ENCODE measurements at places on chromosomes 11 and 22.

DNA sequence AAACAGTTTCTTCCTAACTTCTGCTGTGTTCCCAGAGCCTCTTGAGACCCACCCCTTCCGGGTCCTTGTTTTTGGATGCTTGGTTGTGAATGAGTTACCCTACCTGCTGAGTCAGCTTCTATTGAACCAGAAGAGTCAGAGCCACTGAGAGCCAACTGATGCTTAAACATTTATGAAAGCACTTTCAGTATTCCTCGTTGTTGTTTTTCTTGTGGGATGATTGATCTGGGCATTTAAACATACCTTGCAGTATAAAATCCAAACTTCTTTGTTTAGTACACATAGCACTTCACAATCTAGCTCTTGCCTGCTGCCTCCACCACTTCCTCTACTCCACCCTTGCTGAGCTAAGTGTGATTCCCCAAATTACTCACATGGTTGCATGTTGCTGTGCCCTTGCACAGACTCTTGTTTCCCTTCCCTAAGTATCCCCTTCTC is 5.5 kb downstream of the PRSS23 start:
- DNase-seq: no peak

DNA sequence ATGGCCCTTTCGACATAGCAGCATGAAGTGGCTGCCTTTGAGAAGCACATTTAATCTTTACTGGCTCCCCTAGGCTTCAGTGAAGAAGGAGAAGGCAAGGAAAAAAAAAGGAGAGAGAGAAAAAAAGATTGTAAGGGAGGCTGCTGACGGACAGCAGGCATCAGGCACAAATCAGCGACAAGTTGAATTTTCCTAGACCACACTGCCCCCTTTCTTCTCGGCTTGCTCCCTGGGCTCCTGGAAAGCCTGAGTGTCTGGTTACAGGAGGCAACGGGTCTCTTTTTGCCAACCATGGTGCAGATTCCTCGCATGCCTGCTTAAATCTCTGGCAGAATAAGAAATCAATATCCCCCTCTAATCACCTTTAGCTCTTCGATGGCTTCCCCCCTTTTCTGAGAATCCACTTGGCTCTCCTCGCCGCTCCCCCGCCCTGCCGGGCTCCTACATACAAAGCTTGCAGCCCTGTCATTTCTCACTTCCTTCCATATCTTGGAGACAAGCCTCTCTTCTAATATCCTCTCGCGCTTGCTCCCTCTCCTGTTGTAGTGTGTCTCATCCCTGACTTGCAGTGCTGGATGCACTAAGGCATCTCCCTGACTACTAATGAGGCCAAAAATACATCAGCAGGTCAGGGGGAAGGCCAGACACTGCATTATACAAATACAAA is 14.3 kb downstream of the BLID start:
- peak; percentile 90 for DNase-seq

DNA sequence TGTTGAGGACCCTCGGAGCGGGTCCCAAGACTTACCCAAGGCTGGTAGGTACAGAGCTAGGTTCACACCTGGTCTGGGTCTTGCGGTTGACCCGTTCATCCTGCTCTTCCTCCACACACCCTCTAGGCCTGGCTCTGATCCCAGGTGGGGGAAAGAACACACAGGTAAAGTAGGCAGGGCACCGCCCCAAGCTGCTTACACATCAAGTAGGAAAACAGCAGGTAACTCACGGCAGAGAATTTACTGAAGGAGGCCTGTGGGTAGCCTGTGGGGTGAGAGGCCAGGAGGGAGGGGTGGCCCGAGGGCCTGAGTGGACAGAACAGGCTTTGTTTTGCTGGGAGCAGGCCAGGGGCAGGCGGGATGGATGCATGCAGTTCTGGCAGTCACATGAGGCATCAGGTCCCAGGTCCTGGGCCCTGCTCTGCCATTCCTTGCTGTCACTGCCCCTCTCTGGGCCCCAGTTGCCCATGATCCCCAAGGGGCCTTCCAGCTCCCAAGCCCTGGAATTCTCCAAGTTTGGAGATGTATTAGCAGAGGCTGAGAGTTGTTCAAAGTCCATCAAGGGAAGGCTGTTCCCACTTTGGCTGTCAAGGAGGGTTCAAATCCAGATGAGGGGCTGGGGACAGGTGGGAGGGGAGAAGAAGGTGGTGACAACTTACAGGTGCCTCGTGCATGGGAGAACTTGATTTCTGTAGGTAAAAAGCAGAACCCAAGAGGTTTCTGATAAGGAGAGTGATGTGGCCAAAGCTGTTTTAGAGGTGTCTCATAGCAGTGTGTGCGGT is 5.7 kb downstream of the TSKU start:
- DNase-seq: no peak

GRCh38 chr11:13421561-13421960 is 41.5 kb downstream of the BTBD10 start:
- DNase-seq: no peak

- no peak for DNase-seq
Observed at GRCh38 chr22:34072585-34072984, 152.3 kb upstream of the LARGE1 start.

GRCh38 chr22:35590634-35591295 is 26.4 kb downstream of the MB start:
- DNase-seq: no peak

GRCh38 chr11:117273550-117274289 is 17.4 kb upstream of the BACE1-AS start:
- DNase-seq: peak; percentile 74

GRCh38 chr11:36454941-36455631 is 55.0 kb downstream of the TRAF6 start:
- DNase-seq: no peak

DNA sequence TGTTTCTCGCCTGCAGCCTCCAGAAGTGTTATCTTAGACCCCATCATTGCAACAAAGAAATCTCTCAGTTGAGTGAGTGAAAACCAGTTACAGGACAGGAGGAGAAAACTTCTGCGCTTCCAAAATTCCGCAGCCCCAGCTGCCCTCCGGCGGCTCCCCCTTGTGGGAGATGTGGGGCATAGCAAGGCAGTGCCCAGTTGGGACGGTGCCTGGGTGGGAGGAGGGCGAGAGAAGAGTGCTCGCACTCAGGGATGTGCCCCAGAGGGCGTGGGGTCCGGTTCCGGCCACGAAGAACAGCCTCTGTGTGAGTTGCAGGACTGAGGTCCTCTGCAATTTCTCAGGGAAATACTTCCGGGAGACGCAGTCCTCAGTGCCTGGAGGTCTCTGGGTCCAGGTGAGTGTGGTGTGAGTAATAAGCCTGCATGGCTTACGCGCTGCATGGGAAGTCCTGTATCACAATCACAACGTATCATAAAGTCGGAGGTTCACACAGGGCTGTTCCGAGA is 87.0 kb upstream of the BLID start:
- DNase-seq: peak; percentile 72

GRCh38 chr11:123577081-123577598 is 77.3 kb downstream of the SCN3B start:
- peak; percentile 26 for DNase-seq

- DNase-seq: peak; percentile 47
Observed at GRCh38 chr11:108871152-108871551, 206.3 kb downstream of the DDX10 start.

DNA sequence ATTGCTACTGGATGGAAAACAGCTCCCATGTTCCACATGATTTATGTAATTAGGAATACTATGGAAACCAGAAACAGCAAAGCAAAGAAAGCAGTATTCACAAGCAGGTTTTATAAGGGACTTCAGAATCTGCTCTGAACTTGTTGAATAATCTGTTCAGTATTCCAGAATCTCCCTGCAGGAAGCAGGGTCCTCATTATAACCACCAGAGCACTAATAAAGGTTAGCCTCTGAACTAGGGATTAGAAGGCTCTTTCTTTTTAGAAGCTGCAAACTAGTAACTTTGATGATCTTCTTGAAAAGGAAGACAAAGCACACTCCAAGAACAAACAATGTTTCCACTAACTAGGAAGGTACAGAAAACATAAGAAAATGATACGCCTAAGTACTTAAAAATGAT is 125.8 kb downstream of the DCDC1 start:
- no peak for DNase-seq

Data from fibroblast of gingiva (primary cell).